OCI-M1 (cell line): ENCODE measurements at places on chromosomes 2 and 18.
A peak's percentile ranks its signal among the peaks of the same experiment; 100 is the strongest.

DNA sequence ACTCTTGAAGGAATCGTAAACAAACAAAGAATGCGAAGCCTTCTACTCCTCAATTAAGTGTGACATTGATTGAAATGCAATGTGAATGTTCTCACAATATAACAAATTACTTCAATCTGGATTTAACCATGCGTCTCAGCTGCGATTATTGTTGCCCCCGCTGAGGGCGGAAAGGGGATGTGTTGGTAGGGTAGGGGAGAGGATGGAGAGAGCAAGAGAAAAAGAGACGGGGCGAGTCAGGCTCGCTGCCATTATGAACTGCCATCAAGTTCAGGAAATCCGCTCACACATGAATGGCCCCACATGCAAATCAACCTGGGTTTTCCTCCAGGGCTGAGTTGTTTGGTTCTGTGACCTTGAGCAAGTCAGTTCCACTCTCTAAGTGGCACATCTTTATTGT lies 129.8 kb downstream of the PXDN start:
- DNase-seq: no peak

GRCh38 chr2:45836316-45836715 lies 184.8 kb downstream of the PRKCE start:
- DNase-seq: no peak

DNA sequence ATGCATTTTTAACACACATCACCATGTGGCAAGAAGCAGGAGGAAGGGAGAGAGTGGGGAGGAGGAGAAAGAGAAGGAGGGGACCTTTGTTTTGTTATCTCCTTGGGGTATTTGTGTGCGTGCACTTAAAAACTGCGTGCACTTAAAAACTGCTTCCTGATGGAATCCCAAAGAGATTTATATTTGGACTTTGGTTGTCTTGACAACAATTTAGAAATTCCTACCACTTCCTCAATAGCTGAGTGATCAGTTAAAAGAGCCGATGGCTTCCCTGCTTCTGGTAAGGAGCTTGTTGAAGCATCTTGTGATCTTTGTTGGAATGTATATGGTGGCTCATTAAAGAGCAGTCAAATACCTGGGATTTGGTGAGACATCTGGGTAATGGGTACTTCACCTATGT lies 4.5 kb downstream of the RAB31 start:
- DNase-seq: no peak

GRCh38 chr2:102753563-102754159 lies 8.2 kb upstream of the TMEM182 start:
- DNase-seq: peak; percentile 84

GRCh38 chr2:112534826-112535225 lies 7.4 kb upstream of the POLR1B start:
- no peak for DNase-seq

DNA sequence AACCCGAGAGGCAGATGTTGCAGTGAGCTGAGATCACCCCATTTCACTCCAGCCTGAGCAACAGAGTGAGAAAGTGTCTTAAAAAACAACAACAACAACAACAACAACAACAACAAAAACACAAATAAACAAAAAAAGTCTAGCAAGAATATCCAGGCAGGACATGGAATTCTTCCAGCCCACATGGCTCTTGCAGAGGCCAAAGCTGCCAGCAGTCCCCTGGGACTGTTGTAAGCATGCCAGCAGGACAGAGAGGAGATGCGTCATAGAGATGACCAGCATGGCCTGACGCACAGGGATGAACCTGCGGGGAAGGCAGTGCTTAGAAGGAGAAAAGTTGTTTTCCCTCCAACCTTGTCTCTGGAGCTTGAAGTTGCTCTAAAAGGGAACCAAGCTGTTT lies 182.3 kb upstream of the PGAP1 start:
- DNase-seq: no peak

GRCh38 chr2:46780801-46781445 lies 134.7 kb downstream of the MCFD2 start:
- DNase-seq: no peak

DNA sequence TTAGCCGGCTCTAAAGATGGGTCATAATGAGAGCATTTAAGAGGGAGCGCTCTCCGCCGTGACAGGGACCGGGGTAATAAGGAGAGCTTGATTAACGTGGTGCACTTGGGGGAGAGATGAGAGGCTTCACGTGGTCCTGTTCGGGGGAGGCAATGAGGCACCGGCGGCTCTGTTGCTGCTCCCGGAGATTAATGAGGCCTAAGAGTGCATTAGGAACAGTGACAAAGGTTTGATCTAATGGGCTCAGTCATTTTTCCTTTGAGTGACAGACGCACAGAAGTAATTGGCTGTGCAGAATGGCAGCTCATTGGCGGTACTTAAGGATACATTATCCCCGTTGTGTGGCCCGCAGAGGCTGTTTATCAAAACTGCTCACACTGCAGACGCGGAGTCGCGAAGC lies 250.7 kb downstream of the GBX2 start:
- no peak for DNase-seq

DNA sequence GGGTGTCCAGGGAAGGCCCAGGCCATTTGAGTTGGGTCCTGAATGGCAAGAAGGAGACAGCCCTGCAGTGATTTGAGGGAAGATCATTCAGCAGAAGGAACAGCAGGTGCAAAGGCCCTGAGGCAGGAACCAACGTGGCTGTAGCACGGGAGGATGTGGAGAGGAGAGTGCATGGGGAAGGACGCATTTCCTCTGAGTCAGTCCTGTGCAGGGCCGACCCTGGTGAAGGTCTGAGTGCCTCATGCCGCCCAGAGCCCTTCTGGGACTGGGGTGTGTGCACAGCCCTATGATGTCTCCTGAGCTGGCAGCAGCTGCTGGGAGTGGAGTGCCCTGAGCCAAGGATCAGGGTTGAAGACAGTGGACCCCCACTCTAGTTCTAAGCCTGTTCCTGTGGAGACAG lies 17.9 kb upstream of the ARHGEF4 start:
- DNase-seq: no peak

DNA sequence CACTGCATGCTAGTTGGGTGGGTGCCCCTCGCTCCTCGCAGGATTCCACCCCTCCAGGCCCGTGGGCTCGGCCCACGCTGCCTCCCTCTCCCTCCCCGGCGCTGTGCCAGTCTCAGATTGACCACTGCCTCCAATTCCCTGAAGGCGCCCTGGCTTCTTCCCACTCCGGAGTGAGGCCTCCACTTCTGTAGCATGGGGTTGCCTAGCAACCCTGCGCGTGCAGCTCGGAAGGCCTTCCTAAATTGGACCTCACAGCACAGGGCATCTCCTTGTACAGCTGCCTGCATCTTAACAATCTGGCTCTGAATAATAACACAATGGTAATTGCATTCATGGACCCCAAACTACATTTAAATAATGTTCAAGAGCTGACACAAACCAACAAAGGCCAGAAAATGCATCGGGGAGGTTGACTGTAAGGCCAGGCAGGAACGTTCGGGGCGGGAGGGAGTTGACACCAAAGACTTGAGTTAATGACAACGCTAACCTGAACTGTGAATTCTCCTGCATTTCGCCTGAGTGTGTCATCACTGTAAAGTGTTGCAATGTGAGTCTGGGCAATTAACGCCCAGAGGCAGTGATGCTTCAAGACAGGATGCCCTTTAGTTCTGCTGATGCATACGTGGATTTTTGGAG lies 222.9 kb downstream of the ZBTB7C start:
- DNase-seq: no peak

- DNase-seq: no peak
These were observed 155.4 kb upstream of the VRK2 start for GRCh38 chr2:57891086-57891712.
